Fibroblast of skin of back (primary cell): ENCODE measurements at places on chromosomes 4 and X.

- no peak for DNase-seq
Measured at GRCh38 chr4:48267574-48267973, 2.1 kb downstream of the TEC start.

DNA sequence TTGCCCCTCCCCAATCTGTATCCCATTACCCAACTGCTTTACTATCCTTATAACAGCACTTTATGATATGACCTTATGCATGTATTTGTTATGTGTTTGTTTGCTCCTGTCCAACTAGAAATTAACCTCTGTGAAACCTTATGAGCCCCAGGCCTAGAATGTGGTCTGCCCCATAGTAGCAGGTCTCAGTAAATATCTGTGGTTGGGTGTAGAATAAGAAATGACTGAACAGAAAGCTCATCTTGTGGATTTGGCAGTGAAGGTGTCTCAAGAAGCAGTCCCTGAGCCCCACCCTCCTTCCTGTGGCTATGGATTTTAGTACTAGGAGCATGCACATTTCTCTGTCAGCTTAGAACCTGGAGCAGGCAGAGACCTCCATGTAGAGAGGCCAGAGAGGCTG lies 229.0 kb upstream of the LCORL start:
- no peak for DNase-seq

- peak; percentile 31 for DNase-seq
Measured at GRCh38 chr4:67922697-67923096, 38.9 kb upstream of the TMPRSS11D start.

DNA sequence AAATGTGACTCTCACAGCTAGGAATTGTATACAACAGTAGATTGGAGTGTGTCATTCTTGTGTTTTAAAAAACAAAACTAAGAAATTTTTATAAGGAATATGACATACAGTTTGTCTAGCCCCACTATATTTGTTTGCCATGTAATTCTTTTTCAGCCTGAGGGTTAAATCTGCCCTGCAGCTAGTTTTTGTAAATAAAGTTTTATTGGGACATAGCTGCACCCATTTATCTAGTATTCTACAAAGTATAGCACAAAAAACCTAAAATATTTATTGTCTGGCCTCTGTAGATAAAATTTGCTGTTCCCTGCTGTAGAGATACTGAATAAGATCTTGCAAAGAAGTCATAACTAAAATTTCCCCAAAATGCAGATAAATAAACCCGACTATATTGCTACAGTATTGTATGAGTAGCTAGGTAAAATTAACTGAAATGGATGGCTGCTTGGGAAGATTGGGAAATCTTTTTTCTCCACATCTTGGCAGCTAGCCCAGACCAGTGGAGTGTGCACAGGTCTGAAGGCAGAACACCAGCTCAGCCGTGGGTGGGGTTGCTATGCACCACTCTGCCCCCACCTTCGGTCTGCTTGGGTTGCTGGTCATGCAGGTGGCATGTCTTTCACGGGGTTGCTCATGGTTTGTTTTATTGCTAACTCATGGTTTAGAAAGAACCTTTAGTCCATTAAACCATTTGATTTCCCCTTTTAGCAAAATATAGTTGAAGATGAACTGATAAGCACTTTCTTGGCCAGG lies 127.9 kb downstream of the KLHL8 start:
- peak; percentile 31 for DNase-seq

GRCh38 chrX:49850028-49850427 lies 20.9 kb downstream of the PAGE4 start:
- DNase-seq: no peak

DNA sequence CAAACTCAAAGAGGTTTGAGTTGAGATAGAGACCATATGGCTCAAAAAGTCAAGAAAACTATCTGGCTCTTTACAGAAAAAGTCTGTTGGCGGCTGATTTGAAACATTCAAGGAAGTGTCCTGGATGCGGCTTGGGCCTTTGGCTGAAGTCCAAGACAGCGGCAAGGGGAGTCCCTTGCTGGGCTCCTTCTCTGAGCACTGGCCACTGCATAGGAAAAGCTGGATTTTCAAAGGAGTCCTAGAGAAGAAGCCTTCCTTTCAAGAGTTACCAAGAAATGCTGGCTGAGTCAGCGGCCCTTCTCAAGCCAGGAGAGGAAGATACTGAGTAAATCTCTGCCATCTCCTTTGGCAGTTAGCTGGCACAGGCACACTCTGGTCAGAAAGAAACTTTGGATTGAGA lies 12.1 kb downstream of the APLN start:
- DNase-seq: no peak
